ENCODE measurements at places on chromosomes 2 and 18.

DNA sequence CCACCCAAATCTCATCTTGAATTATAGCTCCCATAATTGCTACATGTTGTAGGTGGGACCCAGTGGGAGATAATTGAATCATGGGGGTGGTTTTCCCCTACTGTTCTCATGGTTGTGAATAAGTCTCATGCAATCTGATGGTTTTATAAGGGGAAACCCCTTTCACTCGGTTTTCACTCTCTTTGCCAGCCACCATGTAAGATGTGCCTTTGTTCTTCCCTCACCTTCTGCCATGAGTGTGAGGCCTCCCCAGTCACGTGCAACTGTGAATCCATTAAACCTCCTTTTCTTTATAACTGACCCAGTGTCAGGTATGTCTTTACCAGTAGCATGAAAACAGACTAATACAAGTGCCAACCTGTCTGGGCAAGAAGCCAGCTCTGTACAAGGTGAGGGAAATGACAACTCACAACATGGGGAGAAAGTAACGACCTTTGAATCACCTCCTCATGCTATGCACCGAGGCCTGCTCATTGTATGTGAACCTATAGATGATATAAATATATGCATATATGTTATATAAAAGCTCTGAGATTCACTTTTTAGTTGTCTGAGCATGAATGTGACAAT lies 162.2 kb downstream of the ALPK2 start:
- peak; percentile 3 for DNase-seq

DNA sequence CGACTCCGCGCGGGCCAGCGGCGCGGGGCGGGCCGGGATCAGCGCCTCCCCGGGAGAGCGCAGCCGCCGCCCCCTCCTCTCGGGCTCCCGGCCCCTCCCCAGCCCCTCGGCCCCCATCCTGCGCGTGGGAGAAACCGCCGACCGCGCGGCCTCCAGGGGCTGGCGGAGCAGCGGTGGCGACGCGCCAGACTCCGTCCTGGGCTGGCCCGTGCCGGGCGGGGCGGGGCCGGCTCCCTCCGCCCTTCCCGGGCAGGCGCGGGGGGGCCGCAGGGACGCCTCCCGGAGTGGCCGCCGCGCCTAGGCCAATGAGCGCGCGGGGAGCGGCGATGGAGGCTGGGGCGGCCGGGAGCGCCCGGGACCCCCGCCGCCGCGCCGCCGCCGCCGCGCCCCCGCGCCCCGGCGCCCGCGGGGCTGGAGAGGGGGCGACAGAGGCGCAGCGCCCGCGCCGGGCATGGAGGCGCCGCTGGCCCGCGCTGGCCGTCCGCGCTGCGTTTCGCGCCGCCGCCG lies 49.1 kb downstream of the KCNIP3 start:
- no peak for DNase-seq

DNA sequence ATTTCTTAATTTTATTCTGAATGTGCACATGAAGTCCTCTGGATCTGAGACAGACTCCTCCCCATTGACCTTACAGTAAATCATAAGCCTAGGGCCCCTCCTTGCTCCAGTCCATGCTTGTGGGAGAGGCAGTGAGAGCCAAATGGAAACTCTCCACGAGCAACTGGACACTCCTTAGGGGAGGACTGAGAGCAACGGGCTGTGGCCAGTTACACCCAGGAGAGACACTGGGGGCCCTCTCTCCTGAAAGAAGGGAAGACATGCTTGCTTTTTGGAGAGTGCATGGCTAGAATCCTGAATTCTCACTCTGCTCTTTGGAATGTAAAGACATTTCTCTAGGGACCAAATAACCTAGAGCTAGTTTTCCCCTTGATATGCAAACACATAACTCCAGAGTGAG lies 49.0 kb upstream of the BIN1 start:
- DNase-seq: no peak

DNA sequence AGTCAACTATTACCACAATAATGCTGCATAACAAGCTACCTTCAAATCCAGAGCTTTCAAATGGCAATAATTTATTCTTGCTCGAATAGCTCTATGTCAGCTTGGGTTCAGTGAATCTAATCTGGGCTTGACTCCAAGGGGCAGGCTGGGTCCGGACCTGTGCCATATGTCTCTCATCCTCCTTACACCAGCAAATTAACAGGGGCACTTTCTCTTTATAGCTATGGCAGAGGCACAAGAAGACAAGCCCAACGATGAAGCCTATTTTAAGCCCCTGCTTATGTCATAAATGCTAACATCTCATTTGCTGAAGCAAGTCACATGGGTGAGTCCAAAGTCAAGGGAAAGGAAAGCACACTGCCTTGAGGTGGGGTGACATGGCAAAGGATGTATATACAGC lies 13.3 kb upstream of the ZNF521 start:
- DNase-seq: no peak

DNA sequence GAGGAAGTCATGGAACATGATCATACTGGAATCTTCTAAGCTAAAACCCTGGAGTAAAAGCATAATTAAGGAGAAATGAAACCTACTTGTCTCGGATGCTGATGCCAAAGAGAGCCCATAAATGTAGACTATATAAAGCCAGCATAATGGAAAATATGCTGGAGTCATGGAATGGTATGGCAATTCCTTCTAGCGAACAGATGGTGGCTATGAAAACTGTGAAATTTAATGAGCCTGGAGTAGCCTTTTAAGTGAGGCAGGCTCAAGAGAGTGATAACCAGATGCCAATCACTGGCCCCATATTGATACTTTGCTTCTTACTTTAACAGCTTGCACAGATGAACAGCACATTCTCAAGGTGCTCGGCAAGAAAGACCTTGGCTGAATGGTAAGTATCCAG lies 206.3 kb downstream of the PID1 start:
- DNase-seq: no peak

GRCh38 chr2:8440029-8440778 lies 241.7 kb upstream of the ID2 start:
- no peak for DNase-seq

DNA sequence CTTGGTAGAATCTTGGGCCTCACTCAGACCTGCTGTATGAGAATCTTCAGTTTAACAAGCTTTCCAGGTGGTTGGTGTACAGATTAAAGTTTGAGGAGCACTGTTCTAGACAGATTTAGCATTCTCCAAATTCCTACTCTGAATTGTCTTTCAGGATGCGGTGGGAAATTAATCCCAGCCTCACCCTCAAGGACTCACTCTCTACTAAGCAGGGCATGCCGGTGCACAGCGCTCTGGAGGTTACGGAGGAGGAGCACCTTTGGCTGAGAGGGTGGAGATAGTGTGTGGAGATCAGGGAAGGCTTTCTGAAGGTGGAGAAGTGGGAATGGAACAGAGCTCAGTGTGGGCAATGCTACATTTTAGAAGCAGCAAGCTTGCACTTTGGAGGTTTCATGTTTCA lies 359.2 kb downstream of the LRATD1 start:
- no peak for DNase-seq
